Cardiac fibroblast (primary cell): ENCODE measurements at places on chromosomes 7 and 10.
A peak's percentile ranks its signal among the peaks of the same experiment; 100 is the strongest.

DNA sequence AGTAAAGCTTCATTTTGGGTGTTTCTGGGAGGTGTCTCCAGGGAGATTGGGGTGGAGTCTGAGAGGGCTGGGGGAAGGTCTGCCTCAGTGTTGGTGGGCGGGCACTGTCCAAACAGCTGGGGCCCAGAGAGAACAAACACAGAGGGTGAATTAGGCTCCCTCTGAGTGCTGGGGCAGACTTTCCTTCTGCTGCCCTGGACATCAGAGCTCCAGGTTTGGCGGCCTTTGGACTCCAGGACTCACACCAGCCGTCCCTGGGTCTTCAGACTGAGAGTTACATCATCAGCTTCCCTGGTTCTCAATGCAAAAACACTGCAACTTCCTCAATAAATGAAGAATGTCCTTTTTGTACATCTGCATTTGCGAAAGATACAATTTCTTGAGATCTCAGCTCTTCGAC, 427.4 kb downstream of the PTPRN2 start:
- no peak for DNase-seq

DNA sequence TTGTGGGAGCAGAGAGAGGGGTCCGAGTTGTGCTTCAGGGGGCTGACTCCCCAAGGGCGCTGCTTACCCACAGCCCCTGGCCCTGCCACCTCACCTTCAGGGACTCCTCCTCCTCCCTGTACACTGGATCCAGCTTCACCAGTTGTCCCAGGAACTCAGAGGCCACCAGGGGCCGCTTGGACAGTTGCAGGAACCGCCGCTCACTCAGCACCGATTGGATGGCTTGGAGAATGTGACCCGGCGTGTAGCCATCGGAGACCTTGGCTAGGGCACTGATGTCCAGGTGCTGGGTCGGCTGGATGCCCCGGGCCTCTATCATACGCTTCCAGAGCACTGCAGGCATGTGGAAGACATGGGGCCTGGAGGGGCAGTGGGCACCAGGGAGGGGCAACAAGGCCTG, 4.5 kb upstream of the ASB10 start:
- DNase-seq: no peak

DNA sequence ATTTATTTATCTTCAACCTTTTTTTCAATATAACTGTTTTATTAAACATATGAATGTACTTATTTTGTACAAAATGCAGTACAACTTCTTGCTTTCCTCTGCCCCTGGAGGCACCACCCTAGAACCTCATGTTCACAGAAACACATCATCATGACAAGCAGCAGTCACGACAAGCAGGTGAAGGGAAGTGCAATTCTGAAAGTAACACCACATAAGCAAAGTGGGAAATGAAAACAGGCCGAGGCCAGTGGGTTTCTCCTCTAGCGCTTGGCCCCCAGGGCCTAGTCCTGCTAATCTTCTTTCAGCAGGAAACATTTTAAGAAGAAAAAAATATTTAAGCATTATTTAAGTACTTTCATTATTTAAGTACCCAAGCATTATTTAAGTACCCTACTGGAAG, 598.1 kb downstream of the SH2D4B start:
- no peak for DNase-seq

DNA sequence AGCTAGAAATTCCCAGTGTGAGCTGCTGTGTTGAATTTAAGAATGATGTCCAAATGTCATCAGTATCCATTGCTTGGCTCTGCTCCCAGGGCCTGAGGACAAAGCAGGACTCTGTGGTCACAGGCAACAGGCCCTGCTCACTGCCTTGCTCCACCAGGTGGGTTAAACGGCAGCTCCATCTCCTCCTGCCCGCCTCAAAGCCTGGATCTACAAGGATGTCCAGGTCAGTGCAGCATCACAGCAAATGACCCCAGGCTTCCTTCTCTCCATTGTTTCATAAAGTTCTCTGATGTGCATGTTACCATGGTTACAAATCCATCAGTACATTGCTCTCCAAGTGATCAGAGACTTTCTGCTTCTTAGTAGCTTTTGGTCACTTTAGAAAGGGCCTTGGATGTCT, 322.0 kb upstream of the ZNF32 start:
- no peak for DNase-seq

DNA sequence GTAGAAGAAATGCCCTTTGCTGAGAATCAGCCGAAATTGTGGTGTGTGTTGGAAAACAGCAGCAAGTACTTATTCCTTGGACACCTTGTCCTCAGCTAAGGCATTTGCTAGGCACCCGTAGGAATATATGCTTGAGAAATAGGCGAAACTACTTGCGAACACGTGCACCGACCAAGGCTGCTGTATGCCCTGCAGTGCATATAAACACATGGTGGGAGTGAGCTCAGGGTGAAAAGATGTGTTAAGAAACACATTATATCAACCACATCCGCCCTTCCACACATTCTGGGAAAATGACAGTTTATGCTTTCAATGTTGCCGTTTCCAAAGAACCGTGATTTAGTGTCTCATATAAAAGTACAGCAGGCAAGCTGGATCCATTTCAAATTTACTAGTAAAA, 199.2 kb downstream of the JCAD start:
- DNase-seq: no peak

- no peak for DNase-seq
Measured at GRCh38 chr7:150434240-150434639, 16.2 kb upstream of the GIMAP8 start.

- peak; percentile 50 for DNase-seq
Measured at GRCh38 chr10:22823109-22823508, 104.7 kb upstream of the ARMC3 start.

DNA sequence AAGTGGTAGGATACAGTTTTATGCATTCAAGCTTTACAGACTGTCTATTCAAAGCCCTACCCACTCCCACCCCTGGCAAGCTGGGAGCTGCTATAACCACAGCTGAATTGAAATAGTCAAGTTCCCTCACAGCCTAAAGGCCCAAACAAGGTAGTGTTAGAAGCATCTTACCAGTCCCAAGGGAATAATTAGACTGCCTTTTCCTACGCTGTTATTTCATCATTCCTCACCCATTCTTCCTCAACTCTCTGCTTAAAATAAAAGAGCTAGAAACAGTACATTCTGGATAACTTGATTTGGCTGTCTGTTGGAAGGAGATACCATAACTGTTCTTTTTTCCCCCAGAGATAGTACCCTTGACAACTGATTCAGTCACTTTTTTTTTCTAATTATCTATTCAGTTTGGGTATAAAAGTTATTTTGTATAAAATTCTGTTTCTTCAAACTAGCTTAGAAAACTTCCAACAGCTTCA, 54.0 kb downstream of the RAPGEF5 start:
- no peak for DNase-seq

DNA sequence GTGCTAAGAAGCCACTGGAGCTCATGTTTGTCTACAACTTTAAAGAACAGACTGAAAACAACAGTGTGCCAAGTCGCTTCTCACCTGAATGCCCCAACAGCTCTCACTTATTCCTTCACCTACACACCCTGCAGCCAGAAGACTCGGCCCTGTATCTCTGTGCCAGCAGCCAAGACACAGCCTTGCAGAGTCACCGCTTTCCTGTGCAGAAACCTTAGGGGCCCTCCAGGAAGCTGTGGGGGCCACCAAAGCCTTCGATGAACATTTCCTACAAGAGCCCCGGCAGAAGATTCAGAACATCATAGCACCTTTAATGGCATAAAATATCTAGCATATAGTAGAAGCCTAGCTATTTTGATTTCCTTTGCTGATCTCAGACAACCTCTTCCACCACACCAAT, 88.0 kb upstream of the PRSS58 start:
- no peak for DNase-seq

GRCh38 chr10:37765216-37765615, 92.2 kb downstream of the ZNF248 start:
- no peak for DNase-seq

DNA sequence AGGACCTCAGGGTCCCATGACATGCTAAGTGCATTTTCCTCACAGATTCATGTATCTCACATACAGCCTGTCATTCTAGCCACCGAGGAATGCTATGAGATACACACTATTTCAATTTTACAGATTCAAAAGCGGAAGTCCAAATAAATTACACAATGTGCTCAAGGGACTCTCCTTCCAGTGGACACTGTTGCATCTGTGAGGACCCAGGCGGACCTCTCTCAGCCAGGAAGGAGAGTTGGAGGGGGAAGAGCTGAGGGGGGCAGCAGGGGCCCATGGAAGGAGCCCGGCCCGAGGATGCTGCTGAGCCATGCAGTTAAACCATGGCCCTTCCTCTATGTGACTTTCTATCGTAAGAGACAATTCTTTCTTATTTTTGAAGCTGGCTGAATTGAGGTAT, 93.6 kb downstream of the VOPP1 start:
- DNase-seq: no peak

DNA sequence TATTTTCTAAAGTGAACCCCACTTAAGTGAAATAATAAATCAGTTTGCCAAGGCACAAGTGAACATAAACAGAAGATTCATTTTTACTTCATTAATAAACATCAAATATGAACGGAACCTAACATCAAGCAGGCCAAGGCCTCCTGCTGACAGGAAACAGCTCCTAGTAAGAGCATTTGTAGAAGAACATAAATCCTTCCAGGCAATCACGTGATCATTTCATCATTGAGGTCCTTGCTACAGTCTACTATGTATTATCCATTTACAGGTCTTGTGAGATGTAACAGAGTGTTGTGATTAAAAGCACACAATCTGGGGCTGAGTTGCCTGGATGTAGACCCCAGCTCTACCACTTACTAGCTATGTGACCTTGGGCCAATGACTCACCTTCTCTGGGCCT, 70.6 kb downstream of the CALD1 start:
- peak; percentile 44 for DNase-seq

GRCh38 chr10:46215426-46215825, 71.4 kb upstream of the ANTXRL start:
- DNase-seq: no peak

- DNase-seq: no peak
Measured at GRCh38 chr10:46216836-46217751, 69.7 kb upstream of the ANTXRL start.

DNA sequence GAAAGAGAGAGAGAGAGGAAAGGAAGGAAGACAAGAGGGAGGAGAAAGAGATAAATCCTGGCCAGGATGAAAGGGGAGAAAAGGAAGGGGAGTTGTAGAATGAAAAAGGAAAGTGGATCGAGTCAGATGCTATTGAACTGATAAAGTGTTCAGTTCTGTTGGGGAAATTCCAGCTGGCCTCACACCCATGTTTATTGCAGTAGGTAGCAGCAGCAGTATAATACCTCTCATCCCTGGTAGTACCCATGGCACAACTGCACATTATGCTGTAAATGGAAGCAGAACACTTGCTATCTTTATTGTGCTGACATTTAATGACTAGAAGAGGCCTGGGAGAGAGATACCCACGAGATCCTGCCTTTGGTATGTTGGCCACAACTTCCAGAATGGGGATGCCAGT, 178.1 kb downstream of the EVX1 start:
- no peak for DNase-seq

DNA sequence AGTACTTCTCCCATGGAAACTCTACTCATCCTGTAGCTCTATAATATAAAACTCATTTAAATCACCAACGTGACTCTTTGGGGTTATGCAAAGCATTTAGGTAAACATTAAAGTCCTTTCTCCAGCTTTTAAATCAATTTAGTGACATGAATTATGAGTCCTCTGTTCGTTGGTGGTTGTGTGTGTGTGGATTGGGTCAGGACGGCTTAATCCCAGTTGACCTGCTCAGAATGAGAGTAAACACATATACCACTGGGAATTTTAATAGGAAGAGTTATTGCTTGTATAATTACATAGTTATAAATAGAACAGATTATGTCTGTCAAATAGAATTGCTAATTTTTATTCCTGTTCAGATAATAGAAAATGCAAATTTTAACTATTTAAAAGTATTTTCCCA, 30.7 kb upstream of the ADCY1 start:
- no peak for DNase-seq

DNA sequence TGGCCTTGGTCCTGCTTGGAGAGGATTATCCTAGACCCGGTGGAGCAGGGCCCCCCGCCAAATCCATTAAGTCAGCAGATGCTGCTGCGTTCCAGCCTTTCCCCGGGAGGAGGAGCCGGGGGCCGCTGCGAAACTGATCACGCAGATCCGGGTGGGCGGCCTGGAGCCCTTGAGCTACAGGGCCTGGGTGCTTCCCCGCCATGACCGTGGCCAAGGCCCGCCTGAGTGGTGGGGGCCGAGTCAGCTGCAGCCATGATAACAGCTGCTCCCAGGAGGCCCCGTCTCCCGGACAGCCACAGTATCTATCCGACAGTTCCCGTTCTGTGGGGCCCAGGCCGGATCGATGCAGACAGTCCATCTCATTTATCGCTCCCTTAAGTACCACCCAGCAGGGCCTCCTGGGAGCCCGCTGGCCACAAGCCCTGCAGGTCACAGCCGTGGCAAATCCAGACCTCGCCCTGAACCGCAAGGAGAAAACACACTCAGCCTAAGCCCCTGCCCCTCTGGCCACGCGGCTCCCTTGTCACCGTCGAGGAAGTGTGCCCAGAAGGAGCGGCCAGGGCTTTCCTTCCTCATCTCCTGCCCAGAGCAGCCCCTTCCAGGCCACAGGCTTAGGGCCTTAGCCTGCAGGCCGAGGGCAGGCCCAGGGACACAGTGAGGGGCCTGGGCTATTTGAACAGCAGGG, 34.4 kb upstream of the SLC29A4 start:
- peak; percentile 78 for DNase-seq

DNA sequence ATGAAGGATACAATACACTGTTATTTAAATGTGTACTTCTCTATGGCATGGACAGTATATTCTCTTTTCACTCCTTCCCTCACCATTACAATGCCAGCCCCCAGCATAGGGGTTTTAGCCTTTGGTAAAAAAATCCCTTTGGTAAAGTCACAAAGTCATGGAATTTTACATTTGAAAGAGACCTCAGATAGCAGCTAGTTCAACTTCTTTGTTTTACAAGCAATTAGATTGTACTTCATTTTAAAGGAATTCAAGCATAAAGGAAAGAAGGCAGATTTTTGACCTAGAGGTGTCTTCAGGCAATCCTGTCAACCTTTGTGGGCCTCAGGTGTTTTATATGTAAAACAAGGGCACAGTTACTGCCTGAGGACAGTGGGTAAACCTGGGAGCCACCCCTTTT, 1188.4 kb upstream of the AUTS2 start:
- DNase-seq: no peak

DNA sequence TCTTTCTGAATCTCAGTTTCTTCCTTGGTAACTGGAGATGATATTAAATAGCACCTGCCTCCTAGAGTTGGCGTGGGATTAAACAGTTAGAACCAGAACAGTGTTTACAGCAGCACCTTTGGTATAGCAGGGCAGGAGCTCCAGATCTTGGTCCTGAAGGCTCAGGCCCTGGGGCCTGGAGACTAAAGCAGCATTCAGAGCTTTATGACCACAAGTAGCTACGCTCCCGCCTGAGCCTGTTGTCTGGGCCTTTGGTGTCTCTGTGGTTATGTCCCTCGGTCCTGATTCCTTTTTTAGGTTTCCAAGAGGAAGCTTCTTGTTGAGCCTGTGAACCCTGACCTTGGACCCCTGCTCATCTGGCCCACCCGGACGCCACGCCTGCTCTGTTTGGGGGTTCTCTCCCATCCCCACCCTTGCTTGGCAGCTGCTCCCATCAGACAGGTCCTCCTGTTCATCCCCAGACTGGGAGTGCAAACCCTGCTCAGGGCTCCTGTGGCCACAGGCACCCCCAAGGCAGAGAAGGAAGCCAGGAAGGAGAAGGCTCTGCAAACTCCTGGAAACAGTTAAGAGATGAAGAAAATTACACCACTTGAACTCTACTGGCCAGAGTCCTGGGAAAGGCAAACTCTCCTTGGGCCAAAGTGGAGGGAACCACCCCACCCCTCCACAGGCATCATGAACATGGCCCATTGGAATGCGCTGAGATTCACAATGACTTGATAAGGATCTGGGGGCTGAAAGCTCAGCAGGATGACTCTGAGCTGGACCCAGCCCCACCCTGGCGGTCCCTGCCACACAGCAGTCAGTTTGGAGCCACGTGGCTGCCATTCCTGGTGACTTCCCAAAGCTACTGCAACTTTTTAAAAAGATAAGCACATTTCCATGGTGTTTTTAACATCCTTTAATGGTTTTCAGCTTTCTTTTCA, 50.1 kb upstream of the TMEM72 start:
- DNase-seq: peak; percentile 85
